ENCODE measurements at places on chromosomes 1 and 21.
A peak's percentile ranks its signal among the peaks of the same experiment; 100 is the strongest.

DNA sequence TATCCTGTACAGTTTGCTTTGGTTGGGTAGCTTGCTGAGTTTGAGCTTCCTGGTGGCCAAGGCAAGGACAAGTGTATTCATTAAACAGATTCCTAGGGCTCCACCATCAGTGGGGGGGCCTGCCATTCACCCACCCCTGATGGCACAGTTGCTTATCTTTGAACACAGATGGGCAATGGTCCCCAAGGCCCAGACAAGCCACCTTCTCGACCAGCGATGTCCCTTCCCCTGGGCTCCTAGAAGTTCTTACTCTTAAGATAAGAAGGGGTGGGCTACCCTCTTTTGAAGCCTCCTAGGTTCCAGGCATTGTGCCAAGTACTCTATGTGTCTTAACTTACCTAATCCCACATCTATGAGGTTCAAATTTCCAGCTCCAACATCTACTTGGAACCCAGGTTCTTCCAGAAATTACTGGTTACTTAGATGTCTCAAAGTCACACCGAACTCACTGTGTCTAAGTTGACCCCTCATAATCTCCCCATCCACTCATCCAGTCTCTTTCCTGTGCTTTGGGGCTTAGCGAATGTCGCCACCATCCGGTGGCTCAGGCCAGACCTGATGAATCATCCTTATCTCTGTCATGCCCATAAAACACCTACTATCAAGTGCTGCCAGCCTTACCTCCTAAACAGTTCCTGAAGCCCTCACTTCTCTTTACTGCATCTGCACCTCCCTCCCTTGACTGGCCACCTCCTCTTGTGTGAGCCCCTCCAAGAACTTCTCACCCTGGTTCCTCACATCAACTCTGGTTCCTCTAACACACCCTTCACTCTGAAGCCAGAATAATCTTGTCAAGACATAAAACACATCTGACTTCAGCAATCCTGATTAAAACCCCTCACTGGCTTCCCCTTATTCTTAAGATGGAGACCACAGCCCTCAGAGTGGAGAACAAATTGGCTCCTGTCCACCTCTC, 50.1 kb downstream of the KLHDC7A start:
- DNase-seq = no peak

- DNase-seq = no peak
Measured at GRCh38 chr1:210291786-210292230, 36.9 kb upstream of the HHAT start.

GRCh38 chr1:93442741-93443140, 5.2 kb upstream of the FNBP1L start:
- DNase-seq = no peak

GRCh38 chr1:47591801-47592200, 154.0 kb downstream of the FOXD2 start:
- DNase-seq = no peak

GRCh38 chr1:116692879-116693278, 25.3 kb upstream of the IGSF3 start:
- DNase-seq = no peak

DNA sequence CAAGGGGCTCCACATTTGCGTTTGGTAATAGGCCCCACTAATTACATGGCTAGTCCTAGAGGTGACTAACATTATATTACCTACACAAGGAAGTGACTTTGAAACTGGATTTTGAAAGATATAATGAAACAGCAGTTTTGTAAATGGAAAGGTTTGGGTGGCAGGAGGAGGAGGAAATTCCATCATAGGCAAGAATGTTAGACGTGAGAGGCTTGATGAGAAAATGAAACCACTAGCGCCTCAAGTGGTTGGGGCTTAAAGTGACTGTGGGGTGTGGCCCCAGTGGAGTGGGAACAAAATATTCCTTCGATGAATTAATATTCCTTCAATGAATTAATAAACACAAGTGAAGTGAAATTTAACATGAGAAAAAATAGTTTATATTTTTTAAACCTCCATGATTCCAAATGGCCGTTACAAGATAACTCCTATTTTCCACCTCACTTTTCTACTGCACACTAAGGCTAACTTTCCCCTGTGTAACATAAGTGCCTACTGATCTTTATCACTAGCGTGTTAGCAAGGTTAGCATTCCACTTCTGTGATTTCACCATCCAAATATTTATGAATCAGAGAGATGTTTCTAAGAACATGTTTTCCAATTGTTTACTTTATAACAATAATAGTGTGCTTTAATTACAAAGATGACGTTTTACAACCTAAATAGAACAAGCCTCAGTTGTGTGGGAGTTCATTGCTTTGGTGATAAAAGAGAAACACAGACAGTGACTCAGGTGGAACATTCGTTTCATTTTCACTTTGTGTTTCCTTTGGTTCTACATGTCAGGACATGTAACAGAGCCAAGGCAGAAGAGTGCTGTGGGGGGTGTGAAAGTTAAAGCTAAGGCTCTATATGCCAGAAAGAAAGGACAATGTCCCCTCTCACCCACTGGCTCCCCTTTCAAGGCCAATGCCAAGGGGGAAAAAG, 12.5 kb upstream of the ATF3 start:
- DNase-seq = no peak

- DNase-seq = no peak
Measured at GRCh38 chr1:96472471-96472870, 249.1 kb upstream of the PTBP2 start.

DNA sequence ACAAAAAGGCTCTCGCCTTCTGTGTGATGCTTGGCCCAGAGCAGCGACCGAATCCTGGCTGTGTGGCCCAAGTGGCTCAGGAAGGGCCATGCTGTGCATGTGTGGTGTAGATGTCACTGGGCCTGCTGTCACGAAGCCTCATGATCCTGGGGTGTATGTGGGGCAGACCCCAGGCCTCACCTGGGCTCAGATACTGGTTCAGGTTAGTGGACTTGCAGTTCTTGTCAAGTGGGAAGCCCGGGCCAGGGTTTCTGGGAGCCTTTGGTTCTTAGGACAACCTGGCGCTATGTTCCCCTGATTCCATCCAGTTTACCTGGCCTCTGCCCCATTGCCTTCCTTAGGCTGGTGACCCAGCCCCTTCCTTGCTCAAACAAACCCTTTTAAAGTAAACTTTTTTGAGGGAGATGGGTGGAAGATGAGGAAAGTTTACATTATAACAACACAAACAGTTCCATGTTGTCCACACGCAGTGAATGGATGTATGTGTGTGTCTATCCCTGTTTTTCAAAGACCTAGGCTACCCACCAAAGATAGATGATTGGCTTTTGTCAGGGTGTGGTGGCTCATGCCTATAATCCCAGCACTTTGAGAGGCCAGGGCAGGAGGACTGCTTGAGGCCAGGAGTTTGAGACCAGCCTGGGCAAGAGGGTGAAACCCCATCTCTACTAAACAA, 84.3 kb downstream of the UCK2 start:
- no peak for DNase-seq

DNA sequence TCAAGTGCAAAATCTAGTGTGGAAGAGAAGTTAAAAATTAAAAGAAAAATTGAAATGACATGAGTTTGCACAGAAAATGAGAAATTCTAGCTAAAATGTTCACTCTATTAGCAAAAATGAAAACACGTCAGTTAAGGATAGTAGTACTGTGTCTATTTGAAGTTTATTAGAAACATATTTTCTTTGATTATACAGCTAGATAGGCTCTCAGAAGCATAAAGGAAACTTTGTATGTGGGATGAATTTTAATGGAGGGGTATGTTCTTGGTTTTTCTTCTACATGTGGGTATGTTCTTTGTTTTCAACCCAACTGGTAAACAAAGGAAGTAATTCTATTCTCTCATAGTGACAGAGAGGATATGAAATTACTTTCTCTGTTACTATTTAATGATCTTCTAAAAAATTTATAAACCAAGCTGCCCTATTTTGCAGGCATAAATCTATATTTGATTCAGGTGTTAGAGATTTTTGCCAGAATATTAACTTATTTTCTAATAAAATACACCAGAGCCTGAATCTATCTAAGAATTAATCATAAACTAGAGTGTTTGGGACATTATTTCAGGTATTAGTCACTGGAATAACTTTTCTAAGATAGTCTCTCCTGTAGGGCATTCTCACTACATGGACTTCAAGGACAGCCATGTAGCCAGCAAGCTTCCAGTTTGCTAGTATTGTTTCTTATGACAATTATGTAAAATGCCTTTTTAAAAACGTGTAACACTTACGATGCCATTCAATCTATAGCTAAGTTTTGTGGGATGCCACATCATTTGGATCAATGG, 15.8 kb downstream of the GPSM2 start:
- DNase-seq = no peak

GRCh38 chr1:234244482-234244881, 128.8 kb upstream of the COA6 start:
- DNase-seq = no peak

GRCh38 chr1:153355445-153356071, 2.1 kb upstream of the S100A9 start:
- DNase-seq = no peak

GRCh38 chr1:7755448-7755847, 15.6 kb upstream of the VAMP3 start:
- no peak for DNase-seq

DNA sequence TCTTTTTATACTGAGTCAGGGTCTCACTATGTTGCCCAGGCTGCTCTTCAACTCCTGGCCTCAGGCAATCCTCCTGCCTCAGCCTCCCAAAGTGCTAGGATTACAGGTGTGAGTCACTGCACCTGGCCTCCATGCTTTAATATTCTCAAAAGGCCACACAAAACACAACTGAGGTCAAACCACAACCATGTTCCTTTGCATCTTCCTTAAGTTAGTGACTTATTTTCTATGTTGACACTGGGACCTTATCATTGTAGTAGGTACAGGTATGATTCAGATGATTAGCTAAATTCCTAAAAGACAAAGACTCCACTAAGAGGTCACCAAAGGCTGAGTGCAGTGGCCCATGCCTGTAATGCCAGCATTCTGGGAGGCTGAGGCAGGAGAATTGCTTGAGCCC, 131.9 kb upstream of the ATP1B1 start:
- DNase-seq = no peak

GRCh38 chr1:24048205-24048869, 63.6 kb downstream of the MYOM3 start:
- no peak for DNase-seq

- DNase-seq = no peak
Measured at GRCh38 chr1:29309075-29309474, 72.8 kb downstream of the PTPRU start.

DNA sequence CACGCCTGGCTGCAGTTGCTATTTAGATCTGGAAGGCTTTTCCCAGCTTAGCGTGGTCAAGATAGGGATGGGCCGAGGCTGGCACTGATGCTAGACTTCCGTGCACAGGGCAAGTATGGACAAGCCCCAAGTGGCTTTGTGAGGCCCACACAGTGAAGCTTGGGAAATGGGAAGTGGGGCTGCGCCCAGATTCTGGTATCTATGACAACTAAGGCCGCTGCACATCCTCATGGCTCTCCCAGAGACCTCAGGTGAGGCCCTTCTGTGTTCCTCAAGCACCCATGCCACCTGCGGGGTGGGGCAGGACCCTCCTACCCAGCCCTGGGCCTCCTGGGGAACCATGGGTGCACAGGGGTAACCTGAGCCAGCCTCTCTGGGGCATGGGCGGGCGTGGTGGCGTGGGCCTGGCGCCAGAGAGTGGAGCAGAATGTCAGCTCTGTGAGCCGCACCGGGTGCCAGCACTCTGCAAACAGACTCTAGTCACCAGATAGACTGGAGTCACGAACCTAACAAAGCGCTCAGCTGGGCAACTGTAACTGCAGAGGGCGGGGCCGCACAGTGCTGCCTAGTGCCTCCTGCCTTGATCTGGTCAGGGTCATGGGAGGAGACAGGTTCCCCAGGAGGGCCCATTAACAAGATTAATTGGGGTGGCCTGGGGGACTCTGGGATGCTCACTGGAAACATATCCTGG, 46.4 kb downstream of the ELF3 start:
- no peak for DNase-seq

GRCh38 chr1:13543451-13544220, 29.8 kb upstream of the LRRC38 start:
- no peak for DNase-seq

GRCh38 chr1:24390924-24391782, 22.4 kb downstream of the STPG1 start:
- peak; percentile 61 for DNase-seq

GRCh38 chr21:16606271-16606670, 876.5 kb downstream of the USP25 start:
- DNase-seq = no peak

DNA sequence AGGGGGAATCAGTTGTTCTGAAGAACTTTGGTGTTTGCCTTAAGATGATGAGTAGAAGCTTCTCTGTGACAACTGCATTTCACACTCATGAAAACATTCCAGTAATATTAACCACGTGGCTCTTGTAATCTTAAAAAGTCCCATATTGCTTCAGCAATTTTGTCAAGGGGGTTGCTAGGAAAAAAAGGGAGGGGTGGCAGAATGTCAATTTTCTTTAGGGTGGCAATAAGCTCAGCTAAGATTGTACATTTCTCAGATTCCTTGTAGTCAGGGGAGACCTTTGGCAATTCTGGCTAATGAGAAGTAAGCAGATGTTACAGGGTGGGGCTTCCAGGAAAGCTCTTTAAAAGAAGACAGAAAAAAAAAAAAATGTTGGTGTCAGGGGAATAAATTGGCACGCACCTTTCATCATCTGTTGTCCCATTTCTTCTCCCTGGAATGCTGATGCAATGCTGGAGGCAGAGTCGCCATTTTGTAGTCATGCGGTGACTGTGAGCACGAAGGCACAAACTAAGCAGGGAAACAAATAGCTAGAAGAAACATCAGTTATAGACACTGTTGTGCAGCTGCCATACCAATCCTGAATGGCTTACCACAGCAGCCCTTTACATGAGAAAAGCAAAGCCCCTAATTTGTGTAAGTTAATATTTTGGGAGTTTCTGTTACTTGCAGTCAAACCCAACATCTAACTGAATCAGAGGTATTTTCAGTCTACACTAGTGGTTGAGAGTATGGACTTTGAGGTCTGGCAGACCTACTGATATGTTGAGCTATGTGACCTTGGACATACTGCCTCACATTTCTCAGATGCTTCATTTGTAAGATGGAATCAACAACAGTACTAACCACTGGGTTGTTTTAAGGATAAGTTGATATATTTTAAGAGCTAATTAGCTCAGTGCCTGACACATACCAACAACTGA, 56.1 kb upstream of the MRPS6 start:
- DNase-seq = no peak

DNA sequence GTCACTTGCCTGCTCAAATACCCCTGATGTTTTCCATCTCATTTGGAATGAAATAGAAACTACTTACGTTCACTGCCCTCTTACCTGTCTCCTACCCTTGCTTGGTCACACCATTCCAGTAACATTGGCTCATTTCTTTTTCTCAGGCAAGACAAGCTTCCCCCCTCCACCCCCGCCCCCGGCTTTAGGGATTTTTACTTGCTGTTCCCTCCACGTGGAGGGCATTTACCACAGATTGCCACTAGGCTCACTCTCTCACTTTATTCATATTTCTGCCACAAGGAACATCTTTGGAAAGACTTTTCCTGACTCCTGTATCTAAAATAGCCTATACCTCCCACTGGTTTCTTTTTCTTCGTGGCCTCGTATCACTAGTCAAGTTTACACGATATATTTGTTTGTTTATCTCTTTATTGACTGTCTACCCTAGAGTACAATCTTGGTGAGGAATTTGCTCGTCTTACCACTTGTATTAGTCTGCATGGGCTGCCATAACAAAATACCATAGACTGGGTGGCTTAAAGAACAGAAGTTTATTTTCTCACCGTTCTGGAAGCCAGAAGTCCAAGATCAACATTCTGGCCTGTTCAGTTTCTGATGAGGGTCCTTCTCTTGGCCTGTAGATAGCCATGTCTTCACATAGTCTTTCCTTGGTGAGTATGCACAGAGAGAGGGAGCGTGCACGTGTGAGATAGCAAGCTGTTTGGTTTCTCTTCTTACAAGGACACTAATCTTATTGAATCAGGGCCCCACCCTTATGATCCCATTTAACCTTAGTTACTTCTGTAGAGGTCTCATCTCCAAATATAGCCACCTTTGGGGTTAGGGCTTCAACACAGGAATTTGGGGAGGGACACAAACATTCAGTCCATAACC, 126.2 kb downstream of the NRDC start:
- DNase-seq = no peak
